Body of pancreas (tissue), 4 donors: ENCODE measurements at places on chromosomes 12 and 14. TPM values are rescaled to one million over a fixed set of nuclear protein-coding genes. Genes with fewer than 3 reads are reported as not detected.

DNA sequence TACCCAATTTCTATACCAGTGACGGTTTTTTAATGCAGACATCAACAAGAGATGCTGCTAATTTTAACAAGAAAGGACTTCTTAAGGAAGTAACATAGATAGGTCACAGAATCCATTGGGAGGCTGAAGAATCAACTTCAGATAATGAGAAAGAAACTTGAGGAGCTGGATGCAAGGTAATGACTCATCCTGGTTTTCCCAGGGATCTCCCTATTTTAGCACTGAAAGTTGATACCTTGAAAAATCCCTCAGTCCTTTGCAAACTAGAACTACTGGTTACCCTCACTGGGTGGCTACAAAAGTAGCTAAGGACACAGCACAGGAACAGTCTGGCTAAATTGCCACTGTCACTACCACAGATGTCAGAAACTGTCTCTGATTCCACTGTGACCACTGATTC, 561.9 kb downstream of the FLRT2 start:
- DNase-seq: no peak

GRCh38 chr12:94157181-94157580, 8.8 kb downstream of the PLXNC1 start:
- no peak for DNase-seq

- no peak for DNase-seq
These were observed 340.9 kb downstream of the PCNX1 start for GRCh38 chr14:71248194-71248593.

Gene ARG2
- 3.6 TPM for total RNA-seq

DNA sequence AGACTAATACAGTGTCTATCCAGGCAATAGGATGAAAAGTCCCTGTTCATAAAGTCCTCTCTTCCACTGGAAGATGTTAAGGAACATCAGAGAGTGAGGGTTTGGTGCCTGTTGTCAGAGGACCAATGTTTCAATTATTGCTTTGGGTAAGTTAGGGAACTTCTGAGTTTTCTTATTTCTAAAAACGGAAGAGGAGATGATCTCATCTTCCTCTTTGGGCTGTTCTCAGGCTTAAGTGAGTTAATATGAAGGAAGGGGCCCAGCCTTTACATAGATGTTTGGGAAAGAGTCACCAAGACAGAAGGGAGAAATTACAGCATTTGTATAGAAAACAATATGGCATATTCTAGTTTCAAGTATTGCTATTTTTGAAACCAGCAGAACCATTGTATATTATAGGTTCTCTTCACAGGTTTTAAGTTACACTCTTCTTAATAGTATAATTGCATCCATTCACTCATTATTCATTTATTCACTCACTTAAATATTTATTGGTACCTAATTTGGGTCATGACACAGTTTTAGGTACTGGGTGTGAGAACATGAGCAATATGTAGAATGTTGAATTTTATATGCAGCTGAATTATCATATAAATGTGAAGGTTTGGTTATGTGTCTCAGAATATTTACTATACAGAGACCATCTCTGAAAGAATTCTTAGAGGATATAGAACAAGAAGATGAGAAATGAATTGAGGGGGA, 68.5 kb upstream of the LRIG3 start:
- DNase-seq: no peak

GRCh38 chr14:105465209-105466031, 9.2 kb upstream of the CRIP2 start:
- DNase-seq: no peak

- no peak for DNase-seq
These were observed 13.6 kb downstream of the KCNH3 start for GRCh38 chr12:49552425-49552824.

GRCh38 chr12:124006085-124006845, 33.2 kb downstream of the ZNF664 start:
- no peak for DNase-seq

- DNase-seq: no peak
These were observed 94.6 kb downstream of the KCNA5 start for GRCh38 chr12:5138256-5138655.

Gene BDKRB2
- total RNA-seq: 9.6 TPM

DNA sequence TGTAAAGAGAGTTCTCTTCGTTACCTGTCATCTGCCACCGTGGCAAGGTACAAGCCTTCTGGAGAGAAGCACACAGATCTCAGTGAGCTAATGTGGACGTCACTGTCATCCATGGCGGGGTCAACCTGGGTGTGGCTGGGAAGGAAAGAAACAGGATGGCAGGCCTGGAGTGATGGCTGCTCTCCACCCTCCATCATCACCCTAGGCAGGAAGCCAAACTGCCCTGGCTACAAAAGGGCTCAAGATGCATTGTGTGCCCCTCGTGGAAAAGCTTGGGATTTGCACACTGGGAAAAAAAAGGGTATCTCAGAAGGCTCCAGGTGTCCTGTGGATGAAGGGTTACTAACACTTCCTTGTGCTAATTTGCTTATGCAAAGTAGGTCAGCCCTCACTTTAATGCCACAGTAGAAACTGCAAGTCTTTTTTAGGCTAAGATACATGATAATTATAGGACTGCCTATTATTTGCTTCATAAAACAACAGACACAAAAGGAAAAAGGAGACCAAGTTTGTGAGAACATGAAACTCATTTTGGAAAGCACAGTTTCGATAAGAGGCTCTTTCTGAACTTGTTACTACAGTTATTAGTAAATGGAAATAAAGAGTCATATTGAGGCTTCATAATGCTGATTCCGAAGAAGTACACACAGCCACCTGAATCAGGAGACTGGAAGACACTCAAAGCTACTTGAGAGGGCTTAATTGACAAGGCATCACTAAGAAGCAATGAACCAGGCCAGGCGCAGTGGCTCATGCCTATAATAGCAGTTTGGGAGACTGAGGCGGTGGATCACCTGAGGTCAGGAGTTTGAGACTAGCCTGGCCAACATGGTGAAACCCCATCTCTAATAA, 18.9 kb downstream of the RFC5 start:
- DNase-seq: no peak

DNA sequence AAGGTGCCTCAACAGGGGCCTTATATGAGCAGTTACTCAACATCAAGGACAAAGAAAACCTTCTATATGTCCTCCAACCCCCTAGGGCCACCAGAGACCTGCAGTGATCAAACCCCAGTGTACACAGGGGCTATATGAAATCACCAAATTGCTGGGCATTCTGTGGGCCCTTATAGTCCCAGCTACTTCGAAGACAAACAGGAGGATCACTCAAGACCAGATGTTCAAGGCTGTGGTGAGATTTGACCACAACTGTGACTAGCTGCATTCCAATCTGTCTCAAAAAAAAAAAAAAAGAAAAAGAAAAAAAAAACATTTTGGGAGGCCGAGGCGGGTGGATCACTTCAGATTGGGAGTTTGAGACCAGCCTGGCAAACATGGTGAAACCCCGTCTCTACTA, 51.0 kb upstream of the PRB2 start:
- no peak for DNase-seq

GRCh38 chr14:22466491-22466890, 122.5 kb downstream of the DAD1 start:
- DNase-seq: no peak

DNA sequence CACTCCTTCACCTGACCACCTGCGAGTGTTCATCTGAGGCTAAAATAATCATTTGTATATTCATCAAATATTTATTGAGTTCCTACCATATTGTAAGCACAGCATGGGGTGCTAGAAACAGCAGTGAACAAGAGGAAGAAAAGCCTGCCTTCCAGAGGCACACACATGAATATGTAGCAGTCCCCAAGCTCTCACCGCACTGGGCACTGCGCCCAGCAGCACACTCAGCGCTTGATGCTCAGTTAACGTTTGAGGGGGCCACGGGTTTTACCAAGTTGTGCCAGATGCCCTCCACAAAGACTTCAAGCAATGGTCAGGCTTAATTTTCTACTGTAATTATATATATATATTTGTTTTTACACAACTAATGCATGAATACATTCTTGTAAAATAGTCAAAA, 52.0 kb downstream of the HELB start:
- DNase-seq: no peak

Gene IL23A
- not detected for total RNA-seq

DNA sequence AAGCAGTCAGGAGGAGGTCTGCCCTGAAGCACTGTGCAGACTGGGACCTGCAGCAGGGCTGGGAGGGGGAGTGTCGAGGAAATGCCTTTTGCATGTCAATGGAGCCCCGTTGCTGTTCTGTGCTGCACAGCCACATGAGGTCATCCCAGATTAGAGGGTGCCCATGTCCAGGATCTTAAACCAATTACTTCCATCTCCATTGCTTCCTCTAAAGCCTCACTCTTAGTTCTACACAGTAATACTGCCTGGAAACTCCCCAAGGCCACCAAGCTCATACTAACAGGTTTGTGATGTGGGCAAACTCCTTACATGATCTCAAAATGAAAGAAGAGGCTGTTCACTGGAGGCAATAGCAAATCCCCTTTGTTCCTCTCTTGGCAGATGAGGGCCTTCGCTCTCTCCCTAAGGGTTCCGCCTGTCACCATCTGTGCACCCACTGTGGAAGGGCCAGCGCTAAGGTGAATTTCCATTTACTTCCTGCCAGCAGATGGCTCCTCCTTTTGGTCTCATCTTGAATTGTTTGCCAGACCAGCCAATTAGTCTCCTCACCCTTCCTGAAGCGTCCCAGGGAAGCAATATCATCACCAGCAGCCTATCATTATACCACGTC, 35.4 kb upstream of the LTA4H start:
- DNase-seq: no peak

DNA sequence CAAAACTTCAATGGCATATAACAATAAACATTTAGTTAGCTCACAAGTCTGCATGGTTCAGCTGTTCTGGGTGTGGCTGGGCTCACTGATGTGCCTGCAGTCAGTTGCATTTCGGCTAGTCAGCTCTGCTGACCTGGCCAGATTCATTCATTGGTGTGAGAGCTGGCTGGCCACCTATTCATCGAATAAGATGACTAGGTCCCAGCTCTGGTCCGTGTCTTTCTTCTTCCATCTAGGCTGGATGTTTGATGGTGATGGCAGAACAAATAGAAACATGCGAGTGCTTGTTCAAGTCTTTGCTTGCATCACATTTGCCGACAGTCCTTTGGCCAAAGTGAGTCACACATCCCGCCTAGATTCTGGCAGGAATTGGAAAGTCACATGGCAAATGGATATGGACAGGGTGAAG, 203.3 kb upstream of the CRY1 start:
- no peak for DNase-seq

DNA sequence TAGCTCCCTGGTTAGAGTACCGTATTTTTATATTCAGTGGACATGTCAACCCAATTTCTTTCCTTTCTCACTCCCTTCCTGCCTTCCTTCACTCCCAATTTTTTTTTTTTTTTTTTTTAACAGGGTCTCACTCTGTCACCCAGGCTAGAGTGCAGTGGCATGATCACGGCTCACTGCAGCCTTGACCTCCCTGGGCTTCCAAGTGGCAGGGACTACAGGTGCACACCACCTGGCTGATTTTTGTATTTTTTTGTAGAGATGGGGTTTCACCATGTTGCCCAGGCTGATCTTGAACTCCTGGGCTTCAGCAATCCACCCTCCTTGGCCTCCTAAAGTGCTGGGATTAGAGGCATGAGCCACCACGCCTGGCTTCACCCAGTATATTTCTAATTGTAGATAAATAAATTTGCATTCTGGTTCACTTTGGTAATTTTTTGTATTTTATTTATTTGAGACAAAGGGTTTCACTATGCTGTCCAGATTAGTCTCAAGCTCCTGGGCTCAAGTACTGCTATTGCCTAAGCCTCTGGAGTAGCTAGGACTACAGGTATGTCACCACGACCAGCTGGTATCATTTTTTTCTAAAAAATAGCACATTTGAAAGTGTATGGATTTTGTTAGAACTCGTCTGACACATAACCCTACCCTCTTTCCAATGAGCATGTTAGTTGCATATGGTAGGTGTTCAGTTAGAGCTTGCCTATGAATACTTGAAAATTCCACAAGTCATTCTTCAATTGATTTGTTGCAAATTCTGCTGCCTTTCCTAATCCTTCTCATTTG, 15.7 kb downstream of the SLC38A2 start:
- DNase-seq: no peak

DNA sequence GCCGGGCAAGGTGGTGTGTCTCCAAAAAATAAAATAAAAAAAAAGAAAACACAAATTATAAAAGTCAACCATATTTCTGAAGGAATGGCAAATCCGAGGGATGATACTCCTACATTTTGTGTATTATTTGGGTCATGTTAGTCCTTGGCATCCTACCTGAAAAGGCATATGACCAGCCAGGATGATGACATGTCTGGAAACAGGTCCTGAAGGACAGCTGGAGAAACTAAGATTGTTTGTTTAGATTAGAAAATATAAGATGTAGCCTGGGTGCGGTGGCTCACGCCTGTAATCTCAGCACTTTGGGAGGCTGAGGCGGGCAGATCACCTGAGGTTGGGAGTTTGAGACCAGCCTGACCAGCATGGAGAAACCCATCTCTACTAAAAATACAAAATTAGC, 47.6 kb upstream of the FOXJ2 start:
- DNase-seq: no peak

- peak; percentile 51 for DNase-seq
These were observed 61.4 kb downstream of the VWF start for GRCh38 chr12:6062757-6063735.

GRCh38 chr14:22549981-22550673, 38.9 kb downstream of the DAD1 start:
- DNase-seq: no peak

GRCh38 chr12:31896514-31897039, 62.6 kb upstream of the RESF1 start:
- peak; percentile 12 for DNase-seq

Gene FGD6
- 19.1 TPM for total RNA-seq
